ENCODE measurements at places on chromosomes 5 and 9.

- no peak for DNase-seq
Observed at GRCh38 chr5:135009736-135010501, 24.1 kb downstream of the PITX1 start.

DNA sequence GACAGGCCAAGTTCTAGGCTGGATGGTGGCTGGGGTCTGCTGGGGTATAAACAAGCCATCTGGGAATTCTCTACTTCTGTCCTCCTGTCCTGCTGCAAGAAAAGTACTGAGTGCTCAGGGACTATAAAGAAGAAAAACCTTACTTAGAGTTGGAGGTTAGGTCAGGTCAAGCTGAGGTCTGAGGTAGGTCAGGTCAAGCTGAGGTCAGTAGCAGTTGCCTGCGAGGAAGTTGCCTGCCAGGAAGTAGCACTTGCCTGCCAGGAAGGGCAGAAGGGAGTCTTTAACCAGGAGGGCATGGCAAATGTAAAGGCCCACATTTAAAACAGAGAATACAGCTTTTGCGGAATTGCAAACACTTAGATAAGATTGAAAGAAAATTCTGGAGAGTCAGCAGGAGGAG lies 51.3 kb upstream of the PRLR start:
- DNase-seq = no peak

- no peak for DNase-seq
Observed at GRCh38 chr9:33884856-33885701, 68.1 kb downstream of the UBE2R2 start.

DNA sequence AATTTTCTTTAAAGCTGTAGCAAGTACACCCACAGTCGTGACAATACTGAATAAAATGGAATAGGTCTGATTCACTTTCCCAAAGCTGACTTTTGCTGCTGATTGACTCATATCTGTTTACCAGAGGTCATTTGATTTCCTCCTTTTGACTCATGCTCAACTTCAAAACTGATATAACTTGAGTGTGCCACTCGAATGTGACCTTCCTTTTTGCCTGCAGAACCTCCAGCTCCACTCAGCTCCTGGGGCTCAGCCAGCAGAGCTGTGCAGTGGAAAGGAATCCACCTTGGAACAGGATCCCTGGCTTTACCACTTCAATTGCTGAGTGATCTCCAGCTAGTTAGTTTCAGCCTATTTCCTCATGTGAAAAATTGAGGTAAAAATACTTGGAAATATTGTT lies 84.1 kb downstream of the FEM1C start:
- DNase-seq = no peak

- no peak for DNase-seq
Observed at GRCh38 chr5:88660264-88660946, 222.6 kb downstream of the MEF2C start.

GRCh38 chr9:109120204-109120789 lies 550 bp upstream of the TMEM245 start:
- no peak for DNase-seq

GRCh38 chr9:115642285-115642684 lies 511.3 kb upstream of the PAPPA start:
- no peak for DNase-seq

DNA sequence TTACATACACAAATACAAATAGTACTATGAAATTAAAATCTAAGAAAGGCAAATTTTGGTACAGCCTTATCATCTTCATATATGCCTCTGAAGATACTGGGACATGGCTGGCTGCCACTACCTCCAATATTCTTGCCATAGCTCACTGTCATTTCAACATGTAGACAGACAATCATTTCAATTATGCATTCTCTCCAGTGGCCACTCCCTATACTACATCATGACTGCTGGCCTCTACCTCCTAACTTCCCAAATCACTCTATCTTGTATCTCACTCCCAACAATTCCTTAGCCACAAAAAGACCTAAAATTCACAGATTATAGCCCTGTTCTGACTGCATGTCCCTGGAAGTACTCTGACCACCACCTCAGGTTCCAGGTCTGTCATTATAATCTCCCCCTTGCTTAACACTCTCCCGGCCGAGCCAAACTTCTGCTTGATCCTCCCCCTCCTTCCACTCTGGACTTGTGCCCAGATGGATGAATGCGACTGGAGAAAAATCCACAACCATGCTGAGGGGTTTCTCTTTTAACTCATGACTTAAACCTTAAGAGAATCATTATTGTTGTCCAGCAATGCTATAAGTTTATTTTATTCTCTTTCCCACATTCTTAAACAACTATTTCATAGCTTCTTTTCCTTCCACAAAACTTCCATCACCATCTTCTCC lies 225.3 kb upstream of the TLE4 start:
- no peak for DNase-seq

GRCh38 chr9:78324682-78325081 lies 27.8 kb downstream of the PSAT1 start:
- no peak for DNase-seq

GRCh38 chr9:72390907-72391306 lies 25.9 kb upstream of the ZFAND5 start:
- DNase-seq = no peak

- DNase-seq = no peak
Observed at GRCh38 chr5:103315455-103315854, 56.9 kb downstream of the MACIR start.

DNA sequence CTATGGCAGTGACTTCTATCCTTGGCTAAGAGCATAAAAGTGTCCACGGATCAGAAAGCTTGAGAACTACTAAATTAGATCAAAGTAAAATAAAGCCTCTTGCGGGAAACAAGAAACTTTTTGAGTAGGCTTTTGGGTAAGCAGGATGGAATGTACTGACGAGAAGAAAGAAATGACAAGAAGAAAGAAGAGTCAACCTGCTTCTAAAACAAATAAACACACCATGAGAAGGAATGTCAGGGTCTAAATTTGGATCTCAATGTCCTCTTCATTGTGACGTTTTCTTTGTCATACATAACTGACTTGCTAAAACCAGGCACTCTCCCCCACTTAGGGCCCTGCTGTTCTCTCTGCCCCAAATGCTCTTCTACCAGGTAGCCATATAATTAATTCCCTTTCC lies 290.1 kb upstream of the PTGER4 start:
- DNase-seq = no peak

DNA sequence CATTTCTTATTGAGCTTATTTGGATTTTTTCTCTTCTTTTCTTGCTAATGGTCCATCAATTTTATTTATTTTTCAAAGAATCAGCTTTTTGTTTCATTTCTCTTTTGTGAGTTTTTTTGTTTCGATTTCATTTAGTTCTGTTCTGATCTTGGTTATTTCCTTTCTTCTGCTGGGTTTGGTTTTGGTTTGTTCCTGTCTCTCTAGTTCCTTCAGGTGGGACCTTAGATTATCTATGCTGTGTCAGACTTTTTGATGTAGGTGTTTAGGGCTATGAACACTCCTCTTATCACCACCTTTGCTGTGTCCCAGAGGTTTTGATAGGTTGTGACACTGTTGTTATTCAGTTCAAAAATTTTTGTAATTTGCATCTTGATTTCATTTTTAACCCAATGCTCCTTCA lies 119.8 kb downstream of the GABRG2 start:
- DNase-seq = no peak

DNA sequence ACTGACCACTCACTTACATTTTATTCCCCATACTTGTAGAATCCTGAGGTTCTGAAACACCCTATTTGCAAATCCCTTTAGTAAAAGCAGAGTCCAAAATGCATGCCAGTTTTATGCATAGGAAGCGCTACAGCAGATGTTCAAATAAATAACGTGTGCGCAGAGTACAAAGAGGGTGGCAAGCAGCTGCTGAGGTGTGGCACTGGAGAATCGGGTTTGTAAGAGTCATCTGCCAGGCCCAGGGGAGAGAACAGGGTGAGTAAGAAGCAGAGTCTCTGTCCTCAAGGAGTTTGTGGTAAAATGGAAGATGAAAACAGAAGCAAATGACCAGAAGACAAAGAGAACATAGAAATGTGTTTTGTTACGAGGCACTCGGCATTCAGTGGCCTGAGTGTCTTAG lies 288.8 kb downstream of the GLIS3 start:
- DNase-seq = no peak

GRCh38 chr9:78215706-78216105 lies 20.2 kb upstream of the CEP78 start:
- no peak for DNase-seq

DNA sequence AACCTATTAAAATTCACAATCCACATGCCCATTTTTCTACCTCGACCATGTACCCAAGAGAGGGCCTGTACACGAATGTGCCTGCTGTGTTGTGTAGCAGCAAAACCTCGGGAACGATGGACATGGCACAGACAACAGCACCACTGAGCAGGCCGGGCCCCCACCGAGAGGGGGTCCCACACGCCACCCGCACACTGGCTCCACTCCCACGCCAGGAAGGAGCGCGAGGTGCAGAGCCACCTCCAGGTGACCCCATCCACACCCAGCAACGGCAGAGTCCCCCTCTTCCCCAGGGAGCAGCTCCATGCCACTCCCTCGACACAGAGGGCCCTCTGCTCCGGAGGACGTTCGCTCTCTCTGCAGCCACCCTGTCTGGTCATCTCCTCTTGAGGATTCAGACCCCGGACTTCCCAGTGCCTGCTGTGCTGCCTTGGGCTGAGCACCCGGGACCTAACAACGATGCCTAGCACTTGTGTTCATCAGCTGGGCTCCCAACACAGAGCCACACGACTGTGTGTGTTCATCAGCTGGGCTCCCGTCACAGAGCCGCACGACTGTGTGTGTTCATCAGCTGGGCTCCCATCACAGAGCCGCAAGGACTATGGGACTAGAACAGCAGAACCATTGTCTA lies 25.3 kb upstream of the ADAMTS2 start:
- no peak for DNase-seq

DNA sequence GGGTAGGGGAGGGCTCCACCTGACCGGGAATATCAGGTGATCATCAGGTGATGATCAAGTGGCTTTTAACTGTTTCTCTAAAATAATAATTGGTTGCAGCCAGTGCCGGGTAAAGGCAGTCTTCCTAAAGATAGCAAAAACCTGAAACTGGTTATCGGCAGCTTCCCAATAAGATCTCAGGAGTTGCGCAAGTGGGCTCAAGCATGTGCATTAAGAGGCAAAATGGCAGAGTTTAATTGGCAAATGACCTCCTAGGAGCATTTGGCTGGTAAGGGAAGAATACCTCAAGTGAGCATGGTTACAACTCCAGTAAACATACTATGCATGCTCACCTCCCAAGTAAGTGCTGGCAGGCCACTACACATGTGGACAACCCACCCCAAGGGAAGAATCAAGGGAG lies 4.2 kb downstream of the C1QTNF3 start:
- no peak for DNase-seq

GRCh38 chr9:26735160-26735559 lies 157.4 kb downstream of the CAAP1 start:
- DNase-seq = no peak

- DNase-seq = no peak
Observed at GRCh38 chr9:119029886-119030285, 339.3 kb downstream of the BRINP1 start.

- DNase-seq = no peak
Observed at GRCh38 chr5:127820910-127821553, 117.8 kb downstream of the CCDC192 start.
